ENCODE measurements at places on chromosomes 4 and X.

DNA sequence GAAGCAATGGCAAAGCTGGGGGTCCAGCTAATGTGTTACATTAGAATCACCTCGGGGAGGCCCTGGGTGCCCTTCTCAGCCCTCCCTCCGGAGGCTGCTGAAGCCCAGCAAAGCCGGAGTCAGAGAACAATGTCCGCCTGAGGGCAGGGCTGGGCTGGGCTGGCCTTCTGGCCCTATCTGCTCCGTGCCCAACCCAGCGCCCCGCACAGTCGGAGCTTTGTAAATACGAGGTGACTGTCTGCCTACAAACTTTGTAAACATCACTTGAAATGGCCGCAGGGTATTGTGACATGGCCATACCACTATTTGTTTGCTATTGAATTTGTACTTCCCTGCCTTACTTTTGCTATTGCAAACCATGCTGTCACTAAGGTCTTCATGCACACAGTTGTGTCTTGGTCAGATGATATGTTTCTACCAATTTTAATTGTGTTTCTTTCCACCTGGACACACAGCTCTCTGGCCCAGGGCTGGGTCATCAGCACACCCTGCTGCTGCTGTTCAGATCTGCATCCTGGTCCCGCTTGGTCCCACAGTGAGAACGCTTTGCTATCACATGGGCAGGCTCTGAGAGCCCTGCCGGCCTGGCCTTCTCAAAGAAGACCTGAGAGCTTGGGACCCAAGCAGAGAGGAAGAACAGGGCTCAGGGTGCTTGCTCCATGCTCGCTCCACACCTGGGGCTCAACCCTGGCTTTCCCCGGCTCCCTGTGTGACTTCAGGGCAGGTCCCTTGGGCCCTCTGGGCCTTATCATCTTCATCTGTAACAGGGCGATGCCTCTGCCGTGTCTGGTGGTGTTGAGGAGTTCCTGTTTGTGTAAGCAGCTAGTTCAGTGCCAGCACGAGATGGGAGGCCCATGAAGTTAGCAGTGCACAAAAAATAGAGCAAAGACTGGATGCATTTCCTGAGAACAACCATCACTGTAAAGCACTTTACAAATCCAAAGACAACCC lies 2.3 kb downstream of the S100P start:
- DNase-seq, result no peak

DNA sequence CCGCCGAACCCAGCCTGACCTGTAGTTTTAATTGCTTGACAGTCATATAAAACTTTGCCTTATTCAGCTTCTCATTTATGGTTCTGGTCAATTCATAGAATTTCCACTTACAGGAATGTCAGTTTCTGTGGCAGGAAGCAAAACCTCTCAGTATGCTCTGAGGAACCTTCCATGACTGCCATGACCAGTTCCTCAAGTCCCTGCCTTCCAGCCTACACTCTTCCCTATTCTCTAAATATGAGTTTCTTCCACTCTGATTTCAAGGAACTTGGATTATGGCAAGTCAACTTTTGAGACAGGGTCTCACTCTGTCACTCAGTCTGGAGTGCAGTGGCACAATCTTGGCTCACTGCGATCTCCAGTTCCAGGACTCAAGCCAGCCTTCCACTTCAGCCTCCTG lies 26.0 kb upstream of the NSUN7 start:
- DNase-seq, result no peak

DNA sequence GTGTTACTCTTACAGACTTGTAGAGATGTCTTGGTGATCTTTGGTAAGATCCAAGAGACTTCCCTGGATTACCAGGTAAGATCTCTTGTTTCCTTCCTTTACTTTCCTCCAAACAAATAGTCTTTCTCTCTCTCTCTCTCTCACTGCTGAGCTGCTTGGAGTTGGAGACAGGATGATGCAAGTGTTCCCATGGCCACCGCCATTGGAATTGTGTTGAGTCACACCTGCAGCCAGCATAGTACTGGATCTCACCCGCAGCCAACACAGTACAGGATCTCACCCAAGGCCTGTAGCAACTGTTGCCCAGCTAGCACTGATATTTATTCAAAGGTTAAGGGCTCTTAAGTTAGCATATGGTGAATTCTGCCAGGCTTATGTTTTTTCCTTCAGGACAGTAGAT lies 1080.9 kb downstream of the FAT4 start:
- DNase-seq, result no peak

DNA sequence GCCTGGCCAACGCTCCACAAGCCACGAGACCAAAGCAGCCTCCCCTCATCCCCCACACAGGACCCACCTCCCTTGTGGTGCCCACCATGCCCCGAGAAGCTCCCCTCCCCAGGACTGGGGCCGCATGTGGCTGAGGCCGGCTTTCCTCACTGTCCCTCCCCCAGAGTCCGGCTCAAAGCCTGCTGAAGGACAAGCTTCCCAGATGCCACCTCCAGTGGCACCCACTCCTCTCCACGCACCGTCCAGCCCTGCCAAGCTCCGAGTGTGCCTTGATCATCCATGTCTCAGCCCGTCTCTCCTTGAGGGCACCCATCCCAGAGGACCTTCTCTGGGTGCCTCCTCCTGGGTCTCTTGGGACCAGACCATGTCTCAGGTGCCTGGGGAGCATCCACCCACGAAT lies 58.8 kb upstream of the MXD4 start:
- no peak for DNase-seq

DNA sequence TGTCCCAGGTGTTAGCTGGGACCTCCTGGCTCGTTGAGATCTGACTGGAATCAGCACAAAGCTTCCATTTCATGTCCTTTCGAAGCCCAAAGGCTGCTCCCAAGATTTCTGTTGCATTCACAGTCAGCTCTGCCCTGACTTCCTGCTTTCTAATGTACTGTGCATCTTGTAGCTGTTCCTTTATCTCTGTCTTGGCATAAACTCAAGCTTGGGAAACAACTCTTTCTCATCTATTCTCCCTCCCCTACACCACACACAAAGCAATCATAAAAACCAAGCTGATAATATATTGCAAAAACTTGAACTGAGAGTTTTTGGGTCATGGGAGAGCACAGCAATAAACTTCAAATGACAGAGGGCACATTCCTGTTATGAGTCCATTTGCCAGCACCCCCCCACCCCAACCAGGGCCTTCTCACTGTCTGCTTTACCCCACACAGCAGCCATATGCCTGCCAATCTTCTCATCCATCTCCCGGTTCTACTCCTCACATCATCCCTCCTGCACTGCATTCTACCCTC lies 76.3 kb downstream of the SYNPO2 start:
- DNase-seq, result no peak

DNA sequence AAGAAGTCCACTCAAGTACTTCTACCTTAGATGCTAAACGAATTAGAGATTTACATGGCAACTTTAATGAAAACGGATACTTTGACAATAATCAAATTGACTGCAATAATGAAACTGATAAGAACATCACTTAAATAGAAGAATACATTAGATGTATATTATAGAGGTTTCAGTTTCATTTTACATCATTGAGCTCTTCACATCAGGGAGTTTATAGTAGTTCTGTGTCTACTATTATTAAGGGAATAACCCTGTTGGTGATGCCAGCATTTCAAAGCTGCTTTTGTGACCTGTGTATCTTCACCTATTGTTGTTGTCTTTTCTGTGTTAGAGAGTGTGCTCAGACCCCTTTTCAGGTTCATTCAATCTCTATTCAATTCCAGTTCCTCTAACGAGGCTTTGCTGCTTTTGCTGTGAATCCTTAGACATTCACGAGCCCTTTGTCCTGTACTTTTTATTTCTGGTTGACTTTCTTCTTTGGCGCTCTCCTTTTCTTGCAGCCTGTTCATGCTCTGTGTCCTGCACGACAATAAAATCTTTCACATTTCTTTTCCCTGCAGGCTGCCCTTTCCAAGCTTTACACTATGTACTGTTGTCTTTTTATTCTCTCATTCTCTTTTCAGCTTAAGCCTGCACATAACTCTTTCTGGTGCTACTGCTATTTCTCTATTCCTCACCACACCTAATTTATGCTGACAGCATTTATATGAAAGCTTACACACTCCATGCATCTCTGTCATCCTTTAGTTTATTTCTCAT lies 232.1 kb downstream of the CPE start:
- DNase-seq, result no peak

DNA sequence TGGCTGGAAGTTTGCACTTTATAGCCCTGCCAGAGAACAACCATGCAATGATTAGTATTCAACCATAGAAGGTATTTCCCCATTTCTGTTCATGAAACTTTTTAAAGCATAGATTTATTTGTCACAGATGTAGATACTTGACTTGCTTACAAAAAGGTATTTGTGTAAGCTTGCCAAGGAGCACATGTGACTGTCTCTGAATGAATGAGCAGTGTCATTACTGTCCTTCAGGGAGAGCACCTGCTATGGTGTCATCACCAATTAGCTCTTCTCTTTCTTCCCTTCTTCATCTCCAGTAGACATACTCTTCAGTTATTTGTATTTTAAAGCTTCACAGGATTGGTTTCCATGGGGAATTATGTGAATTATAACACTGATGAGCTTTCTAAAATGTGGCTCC lies 1064.7 kb upstream of the GRIA3 start:
- DNase-seq, result no peak

DNA sequence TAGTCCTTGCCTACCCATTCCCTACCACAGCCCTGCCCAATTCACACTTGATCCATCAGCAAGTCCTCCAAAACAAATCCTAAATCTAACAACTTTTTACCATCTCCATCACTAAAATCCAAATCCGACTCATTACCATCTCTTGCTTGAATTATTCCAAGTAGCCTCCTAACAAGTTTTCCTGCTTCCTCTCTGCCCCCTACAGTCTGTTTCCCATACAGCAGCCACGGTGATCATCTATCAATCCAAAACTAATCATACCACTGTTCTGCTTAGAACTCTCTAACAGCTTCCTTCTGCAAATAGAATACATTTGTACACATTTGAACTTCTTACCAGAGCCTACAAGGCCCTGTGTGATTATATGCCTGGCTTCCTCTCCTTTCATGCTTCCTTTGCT lies 133.0 kb downstream of the SHROOM4 start:
- DNase-seq, result no peak

DNA sequence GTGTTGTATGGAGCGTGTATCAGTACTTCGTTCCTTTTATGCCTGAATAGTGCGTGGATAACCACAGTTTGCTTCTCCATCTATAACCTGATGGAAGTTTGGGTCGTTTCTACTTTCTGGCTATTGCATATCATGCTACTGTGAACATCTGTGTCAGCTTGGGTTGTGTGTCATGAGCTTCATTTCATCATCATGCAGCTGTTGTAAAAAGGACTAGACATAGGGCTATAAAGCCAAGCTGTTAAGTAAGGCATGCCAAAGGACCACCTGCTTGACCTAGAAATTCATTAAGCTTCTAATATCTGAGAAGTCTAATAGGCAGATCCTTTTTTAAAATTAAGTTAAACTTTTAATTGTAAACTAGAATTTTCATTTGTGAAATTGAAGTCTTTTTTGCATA lies 18.4 kb downstream of the SMS start:
- no peak for DNase-seq

GRCh38 chr4:90128961-90129495 lies 1.8 kb downstream of the CCSER1 start:
- DNase-seq, result no peak

GRCh38 chr4:73764513-73764912 lies 24.1 kb downstream of the CXCL8 start:
- no peak for DNase-seq

DNA sequence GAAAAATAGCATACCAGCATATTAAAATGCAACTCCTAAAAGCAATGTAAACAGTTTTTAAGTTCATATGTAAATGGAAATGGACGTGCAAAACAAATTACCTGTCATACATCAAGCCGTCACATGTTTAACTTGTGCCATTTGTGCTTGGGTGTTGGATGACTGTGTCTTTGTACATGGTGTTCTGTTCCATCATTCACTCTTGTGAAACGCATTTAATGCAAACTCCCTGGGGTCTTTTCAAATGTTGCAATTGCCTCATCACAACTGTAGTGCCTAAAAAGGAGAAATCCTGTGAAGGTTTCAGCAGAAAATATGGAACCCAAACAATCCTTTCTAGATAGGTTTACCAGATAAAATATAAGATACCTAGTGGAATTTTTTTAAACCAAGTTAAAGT lies 52.4 kb downstream of the PHOX2B start:
- no peak for DNase-seq

GRCh38 chr4:120673696-120674095 lies 248.8 kb downstream of the PRDM5 start:
- no peak for DNase-seq

DNA sequence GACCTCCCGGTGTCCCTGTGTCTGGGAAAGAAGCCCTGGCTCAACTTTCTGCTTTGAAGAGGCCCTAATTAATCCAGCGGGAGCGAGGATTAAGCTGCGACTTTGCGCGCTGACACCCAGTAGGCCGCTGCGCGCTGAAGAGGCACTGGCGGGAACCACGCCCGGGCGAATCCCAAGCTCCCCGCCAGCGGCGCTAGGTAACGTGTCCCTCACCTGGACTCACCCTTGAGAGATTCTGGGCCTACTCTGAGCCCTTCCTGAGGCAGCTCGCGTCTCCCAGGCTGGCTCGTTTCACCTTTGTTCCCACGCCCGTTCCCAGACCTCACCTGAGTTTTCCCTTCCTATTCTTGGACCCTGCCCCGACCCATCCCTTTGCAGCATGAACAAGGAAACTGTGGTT lies 616 bp upstream of the KLHL34 start:
- no peak for DNase-seq

DNA sequence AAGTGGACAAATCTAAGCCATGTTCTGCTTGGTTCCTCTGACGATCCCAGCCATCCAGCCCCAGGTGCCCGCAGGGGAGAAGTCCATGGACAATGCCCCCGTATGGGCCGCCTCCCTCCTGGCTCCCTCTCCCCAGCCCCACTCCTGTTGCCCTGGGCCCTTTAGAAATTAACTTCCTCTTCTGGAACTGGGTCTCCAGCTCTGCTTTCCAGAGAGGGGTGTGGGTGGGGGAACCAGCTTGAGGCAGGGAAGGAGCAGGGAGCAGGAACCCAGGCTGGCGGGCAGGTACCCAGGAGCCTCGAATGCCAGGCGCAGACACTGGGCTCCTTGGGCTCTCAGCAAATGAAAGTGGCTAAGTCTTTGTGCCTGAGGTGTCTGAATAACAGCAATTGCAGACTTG lies 12.7 kb upstream of the ABLIM2 start:
- no peak for DNase-seq

- no peak for DNase-seq
These were observed 18.3 kb downstream of the BLOC1S4 start for GRCh38 chr4:6734165-6734786.

GRCh38 chr4:87017580-87018342 lies 83.0 kb downstream of the AFF1 start:
- no peak for DNase-seq

GRCh38 chrX:37815366-37815765 lies 32.0 kb downstream of the DYNLT3 start:
- no peak for DNase-seq
